ENCODE measurements at places on chromosomes 6 and 20. TPM values are rescaled to one million over a fixed set of nuclear protein-coding genes. Genes with fewer than 3 reads are reported as not detected.
A peak's percentile ranks its signal among the peaks of the same experiment; 100 is the strongest.

DNA sequence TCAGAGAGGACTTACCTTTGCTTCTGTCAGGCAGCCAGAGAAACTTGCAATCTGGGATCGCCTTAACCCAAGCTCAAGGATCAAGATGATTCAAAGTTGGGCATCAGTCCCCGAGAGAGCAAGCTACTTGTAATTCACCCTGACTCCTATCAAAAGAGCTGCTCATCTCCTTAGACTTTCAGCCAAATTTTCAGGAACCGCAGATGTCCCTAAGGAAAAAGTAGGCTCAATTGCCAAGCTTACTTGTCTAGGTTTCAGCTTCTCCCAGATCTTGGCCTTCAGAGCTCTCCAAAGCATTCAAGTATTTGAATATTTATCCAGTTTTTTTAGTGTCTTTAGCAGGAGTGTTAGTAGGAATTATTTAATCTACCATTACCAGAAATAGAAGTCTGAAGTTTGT is 434.1 kb upstream of the MMS22L start:
- no peak for DNase-seq

DNA sequence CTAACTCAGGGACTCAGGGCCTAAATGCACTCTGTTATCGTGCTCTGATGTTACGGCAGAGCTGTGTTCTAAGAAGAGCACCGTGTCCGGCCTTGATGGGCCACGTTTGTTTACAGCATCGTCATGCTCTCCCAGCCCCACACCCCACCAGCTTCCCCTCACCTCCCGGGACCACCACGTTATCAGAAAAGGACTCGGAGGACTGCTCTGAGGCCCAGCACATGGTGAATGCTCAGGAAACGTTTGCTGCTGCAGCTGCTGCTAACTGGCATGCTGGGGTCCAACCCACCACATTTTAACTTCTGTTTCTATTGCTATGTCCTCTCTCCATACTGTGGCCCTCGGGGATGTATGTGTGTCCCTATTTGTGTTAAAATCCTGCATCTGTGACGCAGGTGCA is 50.3 kb downstream of the WDR27 start:
- DNase-seq: no peak

DNA sequence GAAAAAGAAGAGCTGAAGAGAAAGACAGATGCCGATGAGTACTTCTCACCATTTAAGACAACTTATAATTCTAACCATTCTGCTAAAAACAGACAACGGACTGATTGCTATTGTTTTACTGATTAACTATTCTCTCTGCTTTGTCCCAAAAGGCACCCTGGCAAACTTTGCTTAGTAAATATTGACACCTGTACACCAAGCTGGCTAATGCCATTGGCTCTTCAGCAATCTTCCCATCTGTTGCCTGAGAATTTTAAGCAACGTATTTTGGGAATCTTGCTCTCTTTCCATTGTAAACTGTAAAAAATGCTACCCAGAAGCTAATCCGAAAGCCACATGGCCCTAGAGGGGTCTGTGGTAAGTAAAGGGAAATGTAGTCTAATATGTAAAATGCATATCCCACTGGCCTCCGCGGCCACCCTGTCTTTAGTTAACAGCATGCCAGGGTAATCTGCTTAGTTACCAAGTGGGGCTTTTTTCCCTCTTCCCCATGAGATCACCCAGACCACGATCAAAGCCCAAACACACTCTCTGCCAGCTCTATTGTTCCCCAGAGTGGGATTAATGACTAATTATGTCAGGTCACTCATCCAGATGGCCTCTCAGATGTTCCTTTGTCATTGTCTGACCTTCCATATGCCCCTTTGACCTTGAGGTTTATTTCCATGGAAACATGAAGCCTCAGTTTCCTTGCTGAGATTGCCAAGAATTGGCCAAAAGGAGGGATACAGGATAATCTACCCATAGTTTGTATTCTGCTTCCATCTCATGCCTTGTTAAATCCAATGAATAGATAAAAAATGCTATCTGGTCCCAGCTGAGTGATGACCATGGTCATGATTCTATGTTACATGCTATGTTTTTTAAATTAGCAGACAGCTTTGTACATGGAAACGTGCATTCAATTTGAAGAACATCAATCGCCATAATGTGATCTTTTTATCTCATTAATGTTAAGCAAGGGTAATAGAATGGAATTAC is 216.4 kb upstream of the MCHR2 start:
- DNase-seq: no peak

- no peak for DNase-seq
Observed at GRCh38 chr6:7646394-7646793, 56.4 kb downstream of the SNRNP48 start.

GRCh38 chr6:143061597-143062385 is 1.1 kb downstream of the AIG1 start:
- DNase-seq: no peak

DNA sequence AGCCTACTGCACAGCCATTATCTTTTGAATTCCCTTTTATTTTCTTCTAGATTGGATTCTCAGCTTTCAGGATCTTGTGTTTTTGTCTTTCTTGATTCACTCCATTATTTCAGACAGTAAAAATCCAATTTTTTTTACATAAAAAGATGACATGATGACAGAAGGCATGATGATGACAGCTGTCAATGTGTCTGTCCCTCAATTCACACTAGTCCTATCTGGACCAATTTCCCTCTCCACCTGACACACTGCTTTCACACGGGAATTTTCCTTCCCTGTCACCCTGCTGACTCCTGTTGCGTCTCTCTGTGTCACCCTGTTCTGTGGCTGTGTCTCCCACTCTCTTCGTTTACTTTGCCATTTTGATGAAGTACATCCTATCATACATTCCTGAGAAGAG is 73.6 kb downstream of the KHDC1L start:
- DNase-seq: no peak

DNA sequence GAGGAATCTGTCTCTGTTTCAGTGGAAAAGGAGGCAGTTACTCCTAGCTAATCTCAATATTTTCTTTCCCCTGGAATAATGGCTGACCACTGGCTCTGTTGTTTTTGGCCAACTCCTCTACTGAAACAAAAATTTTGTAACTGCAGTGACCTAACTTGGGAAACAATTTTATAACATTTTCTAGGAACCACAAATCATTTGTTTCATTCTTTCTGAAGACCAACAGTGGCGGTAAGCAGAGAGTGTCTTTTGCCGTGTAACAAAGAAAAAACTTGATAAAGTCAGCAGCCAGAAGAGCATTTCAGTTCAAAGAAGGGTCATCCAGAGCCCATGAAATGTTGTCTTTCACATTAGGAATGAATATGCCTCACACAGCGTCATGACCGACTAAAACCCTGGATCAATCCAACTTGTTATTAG is 11.8 kb upstream of the BFSP1 start:
- DNase-seq: no peak

DNA sequence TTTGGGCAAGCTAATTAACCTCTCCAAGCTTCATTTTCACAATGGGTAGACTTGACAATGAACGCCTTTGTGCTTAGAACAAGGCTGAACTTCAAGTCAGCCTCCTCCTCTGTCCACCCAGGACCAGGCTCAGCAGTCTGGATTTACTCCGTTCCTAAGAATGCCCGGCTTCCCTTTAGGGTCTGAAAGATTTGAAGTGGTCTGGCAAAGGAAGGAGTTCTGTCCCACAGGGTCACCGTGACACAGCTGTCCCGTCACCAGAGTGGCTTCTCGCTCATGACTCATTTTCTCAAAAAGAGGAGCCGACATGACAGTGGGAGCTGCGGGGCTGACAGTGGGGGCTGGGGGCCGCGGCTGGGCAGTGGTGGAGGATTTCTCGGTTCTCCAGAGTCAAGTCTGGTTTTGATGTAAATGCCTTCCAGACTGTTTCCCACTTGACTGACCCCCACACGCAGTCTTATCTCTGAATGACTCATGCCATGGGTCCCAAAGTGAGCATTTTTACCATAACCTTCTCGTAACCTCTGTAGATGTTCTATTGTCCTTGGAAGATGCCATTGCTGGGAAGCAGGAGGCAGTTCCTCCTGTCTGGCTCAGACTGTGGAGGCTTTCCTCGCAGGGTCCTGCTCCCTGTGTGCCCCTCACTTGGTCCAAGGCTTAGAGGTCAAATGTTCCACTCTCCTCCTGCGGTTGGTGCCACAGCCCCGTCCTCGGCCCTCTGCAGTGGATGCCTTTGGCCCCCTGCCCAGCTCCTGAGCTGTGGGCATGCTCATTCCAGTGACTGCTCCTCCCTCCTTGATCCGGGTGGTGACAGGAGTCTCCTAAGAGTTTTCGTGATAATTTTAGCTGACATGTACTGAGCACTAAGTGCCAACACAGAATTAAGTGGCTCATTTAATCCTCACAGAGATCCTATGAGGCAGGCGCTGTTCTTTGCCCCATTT is 253.1 kb downstream of the FNDC1 start:
- DNase-seq: peak; percentile 54

DNA sequence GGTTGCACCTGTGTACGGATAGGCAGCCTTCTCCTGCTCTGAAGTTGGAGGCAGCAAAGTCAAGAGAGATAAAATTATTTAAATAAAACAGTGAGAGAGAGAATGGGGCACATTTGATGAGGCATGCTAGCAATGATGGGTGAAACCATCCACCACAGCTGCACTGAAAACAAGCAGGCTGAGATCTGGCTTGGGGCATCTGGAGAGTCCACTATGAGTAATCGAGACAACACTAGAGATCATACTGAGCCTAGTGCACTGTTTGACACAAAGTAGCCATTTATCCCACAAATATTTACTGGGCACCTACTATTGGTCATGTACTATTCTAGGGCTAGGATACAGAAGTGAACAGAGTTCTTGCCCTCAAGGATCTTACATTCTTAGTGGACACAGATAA is 66.4 kb downstream of the DZANK1 start:
- DNase-seq: no peak

- DNase-seq: no peak
Observed at GRCh38 chr6:14591998-14592397, 474.4 kb downstream of the CD83 start.

DNA sequence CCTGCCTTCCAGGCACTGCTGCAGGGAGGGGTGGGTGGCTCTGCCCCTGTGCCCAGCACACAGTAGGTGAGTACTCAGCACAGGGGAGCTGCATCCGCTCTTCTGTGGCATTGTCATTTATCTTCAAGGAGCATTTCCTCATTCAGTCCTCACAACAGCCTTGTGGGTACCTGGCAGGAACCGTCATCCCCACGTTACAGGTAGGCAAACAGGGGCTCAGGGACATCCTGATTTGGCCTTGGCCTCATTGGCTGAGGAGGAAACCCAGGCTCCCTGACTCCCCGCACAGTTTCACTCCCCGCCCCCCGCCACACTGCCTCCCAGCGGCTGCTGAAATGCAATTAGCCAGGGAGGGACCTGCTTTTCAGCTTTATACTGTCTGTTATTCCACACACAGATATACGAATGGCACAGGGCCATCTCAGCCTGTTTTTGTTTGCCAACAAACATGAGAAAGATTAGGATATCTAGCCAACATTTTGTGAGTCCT is 24.2 kb upstream of the PNPLA1 start:
- DNase-seq: no peak

GRCh38 chr6:92404281-92404680 is 1015.1 kb downstream of the EPHA7 start:
- DNase-seq: no peak

GRCh38 chr20:17751640-17752039 is 51.9 kb downstream of the BANF2 start:
- no peak for DNase-seq

- no peak for DNase-seq
Observed at GRCh38 chr6:35298625-35299140, 1.1 kb downstream of the DEF6 start.

DNA sequence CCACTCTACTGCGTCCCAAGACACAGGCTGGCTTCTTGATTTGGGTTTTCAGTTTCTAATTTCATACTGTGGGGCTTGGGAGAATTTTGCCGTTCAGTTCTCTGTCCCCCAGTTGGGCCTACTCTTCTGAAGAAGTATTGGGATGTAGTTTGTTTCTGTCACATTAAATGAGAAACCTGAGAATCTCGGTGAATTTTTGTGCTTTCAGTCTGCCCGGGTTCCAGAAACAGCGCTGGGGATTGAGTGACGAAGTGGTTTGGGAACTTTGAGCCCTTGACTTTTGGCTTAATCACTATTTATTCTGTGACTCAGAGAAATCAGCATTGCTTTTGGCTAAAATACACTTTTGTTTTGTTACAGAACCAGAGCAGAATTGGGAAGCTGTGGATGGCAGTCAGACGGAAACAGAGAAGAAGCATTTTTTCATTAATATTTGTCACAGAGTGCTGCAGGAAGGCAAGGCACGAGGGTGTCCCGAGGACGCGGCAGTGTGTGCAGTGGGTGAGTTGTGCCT is 74.0 kb downstream of the IGF2R start:
- no peak for DNase-seq

- no peak for DNase-seq
Observed at GRCh38 chr6:101676187-101676586, 282.7 kb downstream of the GRIK2 start.

DNA sequence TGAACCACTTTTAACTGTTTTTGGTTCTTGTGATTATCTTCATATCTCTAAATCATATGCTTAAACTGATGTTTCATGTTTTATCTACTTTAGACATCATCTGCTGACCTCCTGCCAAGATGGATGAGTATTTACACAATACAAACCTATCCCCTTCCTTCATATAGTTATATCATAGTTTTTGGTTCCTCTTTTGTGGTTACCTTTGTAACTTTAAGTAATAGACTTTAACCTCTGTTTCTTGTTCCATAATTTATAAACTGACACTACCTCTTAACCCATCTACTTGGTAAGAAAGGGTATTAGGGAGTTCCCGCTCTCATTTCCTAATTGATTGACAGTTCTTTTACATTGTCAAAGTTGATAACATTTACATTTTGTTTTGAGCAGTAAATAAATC is 11.9 kb downstream of the PCMT1 start:
- no peak for DNase-seq

DNA sequence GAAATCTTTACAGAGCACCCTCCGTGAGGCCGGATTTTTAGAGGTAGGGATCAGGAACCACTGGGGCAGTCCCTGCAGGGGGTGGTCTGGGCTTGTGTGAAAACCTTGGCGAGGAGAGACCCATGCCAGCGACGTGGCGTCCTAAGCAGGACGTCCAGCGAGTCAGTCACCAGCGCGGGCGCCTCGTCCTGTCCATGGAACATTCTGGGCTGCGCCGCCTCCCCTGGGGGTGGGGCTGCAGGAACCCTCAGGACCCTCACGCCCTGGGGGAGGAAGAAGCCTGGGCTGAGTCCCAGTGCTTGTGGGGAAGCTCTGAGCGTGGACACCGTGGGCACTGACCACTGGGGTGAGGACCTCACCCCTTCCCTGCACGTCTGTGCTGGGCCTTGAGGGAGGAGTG is 25.7 kb upstream of the DACT2 start:
- no peak for DNase-seq

DNA sequence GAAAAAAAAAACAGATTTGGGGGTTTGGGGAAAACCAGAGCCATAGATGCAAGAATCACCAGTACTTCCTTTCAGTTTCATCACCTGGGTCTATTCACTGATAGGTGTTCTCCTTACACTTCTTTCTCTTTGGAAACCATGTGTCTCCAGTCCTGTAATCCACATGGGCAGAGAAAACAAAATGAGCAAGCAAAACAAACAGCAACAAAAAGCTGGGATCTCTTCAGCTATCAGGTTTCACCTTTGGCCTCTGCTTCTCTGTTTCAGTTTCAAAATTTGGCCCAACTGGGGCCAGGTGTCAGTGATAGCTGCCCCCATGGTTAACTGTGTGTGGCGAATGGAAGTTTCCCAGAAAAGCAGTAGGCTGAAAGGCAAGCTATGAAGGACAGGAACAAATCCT is 220.0 kb upstream of the THBS2 start:
- no peak for DNase-seq

The CD40 gene
- total RNA-seq: 0.05 TPM

The TPX2 gene
- total RNA-seq: 212 TPM

The PSORS1C2 gene
- total RNA-seq: not detected

The CST3 gene
- total RNA-seq: 196 TPM

The ETV7 gene
- 2.0 TPM for total RNA-seq

The RUNX2 gene
- 10.3 TPM for total RNA-seq

The CLVS2 gene
- total RNA-seq: not detected
